ENCODE measurements at places on chromosomes 7 and 10.

DNA sequence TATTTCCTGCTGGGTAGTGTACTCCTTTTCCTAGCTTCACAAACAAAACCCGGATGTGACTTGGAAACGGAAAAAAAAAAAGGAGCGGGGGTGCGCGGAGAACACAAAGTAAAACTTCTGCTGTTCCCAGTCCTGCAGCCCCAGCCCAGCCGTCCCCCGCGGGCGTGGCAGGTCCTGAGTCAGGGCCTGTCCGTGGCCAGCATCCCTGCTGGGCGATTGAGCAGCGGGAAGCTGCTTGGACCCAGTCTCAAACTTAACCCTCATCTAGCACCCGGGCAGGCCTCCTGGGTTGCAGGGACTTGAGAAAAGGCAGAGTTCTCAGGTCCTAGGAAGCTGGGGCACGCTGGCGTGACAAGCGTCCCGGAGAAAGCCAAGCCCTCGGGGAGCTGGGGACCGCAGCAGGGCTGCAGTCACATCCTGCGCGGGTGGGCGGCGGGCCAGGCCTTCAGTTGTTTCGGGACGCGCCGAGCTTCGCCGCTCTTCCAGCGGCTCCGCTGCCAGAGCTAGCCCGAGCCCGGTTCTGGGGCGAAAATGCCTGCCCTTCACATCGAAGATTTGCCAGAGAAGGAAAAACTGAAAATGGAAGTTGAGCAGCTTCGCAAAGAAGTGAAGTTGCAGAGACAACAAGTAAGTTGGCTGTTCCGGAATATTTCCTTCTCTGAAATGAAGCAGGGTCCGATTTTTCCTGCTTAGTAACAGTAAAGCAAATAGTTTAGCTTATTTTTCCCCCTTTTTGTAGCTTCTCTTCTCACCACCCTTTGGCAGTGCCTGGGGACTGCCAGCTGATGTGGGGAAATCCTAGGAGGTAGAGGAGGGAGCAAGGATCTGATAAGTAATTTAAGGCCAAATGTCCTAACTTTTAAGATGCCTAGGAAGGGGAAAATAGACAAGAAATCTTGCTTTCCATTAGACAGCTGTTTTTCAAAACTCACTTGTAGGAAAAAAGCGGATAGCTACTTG is at the start of gene GNG11:
GNG11 (plus strand) TSS at position 129 of the 960 bp plus-strand sequence; CDS start at position 532, 403 bp downstream.
- ATAC-seq: peak; percentile 61

DNA sequence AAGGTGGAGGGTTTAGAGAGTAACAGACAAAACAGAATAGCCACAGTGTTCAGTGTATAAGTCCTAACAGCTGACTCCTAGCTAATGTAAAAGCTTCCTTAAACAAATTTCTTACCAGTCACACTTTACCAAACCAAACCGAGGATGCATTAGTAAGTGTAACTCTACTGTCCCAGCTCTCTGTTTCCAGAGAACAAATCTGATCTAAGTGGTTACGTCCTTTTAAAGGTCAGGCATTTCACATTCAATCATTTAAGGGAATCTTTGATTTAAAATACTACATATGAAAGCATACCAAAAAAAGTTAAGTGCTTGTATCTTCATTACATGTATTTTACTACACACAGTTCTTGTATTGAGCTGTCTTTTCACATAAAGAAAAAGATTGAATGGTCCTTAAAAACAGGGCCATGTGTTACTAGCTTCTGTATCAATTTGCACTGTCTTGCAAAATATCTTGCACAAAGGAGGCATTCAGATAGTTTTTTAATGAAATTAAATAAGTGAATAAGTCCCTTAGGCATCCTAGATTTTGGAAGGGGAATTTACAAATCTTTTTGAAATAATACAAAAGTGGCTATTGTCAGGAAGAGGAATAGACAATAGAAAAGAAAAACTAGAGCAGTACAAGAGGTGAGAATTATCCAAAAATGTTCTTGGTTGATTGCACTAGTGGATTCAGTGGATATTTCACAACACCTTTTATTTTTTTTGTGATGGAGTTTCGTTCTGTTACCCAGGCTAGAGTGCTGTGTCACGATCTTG is 58.4 kb upstream of the SPOCK2 start:
- ATAC-seq: no peak

DNA sequence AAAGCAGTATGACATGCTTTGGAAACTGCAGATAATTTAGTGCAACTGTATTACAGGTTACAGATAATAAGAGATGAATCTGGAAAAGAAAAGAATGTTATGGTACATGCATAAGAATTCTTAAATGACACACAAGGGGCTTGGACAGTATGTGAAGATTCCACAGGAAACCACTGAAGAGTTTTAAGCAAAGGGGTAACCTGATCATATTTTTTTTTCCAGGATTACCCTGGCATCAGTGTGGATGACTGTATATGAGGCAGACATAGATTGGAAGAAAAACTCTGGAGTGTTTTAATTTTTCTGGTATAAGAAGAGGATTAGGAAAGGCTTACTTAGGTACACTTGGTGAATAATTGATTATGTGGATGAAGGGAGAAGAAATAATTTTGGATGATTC is 8.1 kb downstream of the TFPI2 start:
- ATAC-seq: no peak

DNA sequence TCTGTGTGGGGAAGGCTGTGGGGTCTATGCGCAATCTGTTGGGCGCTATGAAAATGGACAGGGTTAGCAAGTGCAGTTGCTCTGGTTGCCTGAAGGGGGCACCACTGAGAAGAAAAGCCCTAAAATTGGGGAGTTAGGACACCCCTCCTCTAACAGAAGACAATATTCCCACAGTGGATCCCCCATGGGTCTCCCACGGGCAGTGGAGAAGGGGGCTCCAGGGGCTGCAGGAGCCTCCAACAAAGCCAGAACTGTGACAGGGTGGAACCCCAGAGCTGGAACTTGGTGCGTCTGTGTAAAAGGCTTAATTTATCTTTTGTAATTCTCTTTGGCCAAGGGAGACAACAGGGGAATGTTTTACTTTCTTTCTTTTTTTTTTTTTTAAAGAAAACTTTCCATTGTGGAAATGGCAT is 12.5 kb upstream of the COL13A1 start:
- no peak for ATAC-seq

- no peak for ATAC-seq
Measured at GRCh38 chr10:116385994-116386809, 41.4 kb upstream of the PNLIPRP3 start.

GRCh38 chr7:157843336-157844140 is 506.7 kb downstream of the DNAJB6 start:
- no peak for ATAC-seq

DNA sequence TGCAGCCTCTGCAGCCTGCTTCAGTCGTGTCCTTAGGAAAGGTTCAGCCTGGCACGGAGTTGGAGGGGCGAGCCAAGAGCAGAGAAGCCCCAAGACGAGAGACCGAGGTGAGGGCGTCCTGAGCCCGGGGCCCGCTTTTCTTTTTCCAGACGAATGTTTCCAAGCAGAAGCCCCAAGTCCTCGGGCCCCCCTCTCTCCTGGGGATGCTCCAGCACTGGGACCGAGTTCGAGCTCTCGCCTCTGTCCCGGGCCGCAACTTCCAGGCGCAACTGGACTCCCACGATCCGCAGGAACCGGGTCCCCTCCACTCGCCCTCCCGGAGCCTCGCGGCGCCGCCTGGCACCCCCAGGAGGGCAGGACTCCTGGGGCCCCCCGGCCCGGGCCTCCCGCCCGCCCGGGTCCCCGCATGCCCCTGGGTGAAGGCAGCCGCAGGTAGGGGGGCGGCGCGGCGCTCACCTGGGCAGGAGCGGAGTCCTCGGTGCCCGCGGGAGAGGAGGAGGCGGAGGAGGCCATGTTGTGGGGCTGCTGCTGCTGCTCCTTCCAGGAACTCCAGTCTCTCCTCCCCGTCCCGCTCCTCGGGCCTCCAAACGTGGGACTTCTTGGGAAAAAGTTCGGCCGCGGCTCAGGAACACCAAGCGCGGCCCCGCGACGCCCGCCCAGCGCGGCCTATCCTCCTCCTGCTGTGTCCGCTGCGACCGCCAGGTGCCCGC is 45.3 kb upstream of the CDK1 start:
- peak; percentile 19 for ATAC-seq

GRCh38 chr7:98628418-98628817 is 11.3 kb downstream of the NPTX2 start:
- ATAC-seq: no peak

DNA sequence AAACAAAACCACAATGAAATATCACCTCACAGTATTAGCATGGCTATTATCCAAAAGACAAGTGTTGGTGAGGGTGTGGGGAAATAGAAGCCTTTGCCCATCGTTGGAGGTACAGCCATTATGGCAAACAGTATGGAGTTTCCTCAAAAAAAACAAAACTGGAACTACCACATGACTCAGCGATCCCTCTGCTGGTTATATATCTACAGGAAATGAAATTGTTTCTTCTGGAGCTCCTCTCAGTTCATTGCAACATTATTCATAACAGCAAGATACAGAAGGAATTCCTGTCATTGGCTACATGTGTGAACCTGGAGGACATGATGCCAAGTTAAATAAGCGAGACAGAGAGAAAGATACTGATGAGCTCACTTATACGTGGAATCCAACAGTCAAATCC is 2.4 kb upstream of the UBE3C start:
- no peak for ATAC-seq

DNA sequence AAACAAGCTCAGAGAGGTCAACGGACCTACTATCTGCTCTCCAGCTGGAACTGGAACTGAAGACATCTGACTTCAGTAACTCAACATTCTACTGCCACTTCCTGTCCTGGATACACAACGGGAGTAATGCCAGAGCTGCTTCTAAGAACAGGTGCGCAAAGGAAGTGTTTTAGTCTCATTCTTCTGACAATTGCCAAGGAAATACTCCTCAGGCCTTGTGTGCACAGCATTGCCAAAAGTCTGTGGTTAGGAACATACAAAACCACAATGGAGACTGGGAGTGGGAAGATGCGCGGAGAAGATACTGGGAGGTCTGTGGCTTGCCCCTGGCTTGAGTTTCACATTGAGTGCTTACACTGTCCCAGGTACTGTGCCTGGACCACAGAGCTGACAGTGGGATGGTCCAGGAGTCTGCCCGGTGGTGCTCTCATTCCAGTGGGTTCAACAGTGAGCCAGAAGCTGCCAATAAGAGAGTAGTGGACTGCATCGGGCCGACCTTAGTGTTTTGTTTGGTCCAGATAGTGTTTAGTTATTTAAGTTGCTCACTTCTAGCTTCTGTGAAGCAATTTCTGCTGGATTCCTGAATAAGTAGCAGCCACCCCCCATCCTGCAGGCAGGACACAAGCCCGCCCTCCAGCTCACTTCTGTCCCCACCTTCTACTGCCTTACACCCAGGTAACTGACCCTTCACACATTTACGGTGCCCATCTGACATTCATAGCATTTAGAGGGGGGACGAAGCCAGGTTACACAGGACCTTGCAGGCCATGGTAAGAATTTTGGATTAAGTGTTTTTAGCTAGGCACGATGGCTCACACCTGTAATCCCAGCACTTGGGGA is 10.3 kb downstream of the TBL2 start:
- ATAC-seq: no peak

GRCh38 chr7:52962402-52963076 is 72.9 kb upstream of the POM121L12 start:
- ATAC-seq: no peak
